ENCODE measurements at places on chromosomes 5 and 9.

DNA sequence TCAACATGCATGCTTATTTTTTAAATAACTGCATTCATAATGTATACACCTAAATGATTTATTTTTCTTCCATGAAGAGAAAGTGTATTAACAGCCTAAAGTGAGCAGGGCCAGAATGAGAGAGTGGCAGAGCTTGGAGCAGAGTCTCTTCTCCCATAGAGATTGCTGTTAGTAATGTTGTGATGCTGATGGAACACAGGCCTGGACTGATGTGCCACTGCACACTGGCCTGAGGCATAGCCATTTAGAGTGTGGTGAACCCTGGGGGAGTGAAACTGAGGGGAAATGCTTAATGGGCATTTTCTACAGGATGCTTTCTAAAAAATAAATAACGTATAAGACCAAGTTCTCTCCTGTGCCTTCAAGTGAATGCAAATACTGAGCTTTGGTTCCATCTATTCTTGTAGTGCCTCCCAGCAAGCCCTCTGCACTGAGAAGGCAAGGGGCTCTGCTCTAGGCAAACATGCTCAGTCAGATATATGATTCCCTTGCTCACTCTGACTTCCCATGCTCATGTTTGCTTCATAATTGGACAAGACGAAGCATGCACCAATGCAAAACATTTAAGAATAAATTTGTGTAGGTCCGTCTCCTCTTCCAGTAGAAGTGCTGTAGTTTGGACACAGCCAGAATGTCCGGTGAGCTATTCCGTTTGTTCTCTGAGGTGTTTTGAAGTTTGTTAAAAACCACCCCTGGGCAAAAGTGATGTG, 185.7 kb downstream of the PBX3 start:
- no peak for DNase-seq

GRCh38 chr5:140294753-140295152, 8.1 kb downstream of the PFDN1 start:
- DNase-seq: no peak

GRCh38 chr5:56167519-56167918, 65.6 kb downstream of the ANKRD55 start:
- DNase-seq: no peak

- no peak for DNase-seq
Observed at GRCh38 chr5:80885396-80886000, 74.7 kb upstream of the RASGRF2 start.

GRCh38 chr9:132947756-132948155, 3.3 kb upstream of the TSC1 start:
- DNase-seq: no peak

DNA sequence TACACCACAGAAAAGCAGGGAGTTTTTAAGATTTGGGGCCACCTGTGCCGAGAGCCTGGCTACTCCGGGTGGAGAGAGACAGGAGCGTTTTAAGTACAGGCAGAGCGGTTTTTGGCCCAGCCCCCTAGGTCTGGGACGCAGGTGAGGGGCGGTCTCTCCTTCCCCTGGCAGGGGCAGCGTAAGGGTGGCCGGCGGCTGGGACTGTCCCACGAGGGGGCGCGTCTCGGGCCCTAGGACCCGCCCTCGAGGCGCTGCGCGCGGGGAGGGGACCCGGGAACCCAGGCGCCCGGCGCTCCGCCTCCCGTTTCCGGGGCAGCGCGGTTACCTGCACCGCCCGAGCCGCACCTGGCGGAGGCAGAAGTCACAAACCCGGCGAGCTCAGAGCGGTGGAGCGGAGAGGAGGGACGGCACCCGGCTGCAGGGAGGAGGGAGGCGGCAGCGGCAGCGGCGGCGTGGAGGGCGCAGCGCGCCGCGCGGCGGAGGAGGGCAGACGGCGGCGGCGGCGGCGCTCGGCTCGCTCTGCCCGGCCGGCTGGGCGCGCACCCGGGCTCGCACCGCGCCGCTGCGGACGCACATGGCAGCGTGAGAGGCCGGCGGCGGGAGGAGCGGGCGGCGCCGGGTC, at the start of gene WWC1:
TSS of gene WWC1 (plus strand) at position 304 of the 622 bp plus-strand sequence. CDS start 508 bp downstream, outside the sequence.
- no peak for DNase-seq

DNA sequence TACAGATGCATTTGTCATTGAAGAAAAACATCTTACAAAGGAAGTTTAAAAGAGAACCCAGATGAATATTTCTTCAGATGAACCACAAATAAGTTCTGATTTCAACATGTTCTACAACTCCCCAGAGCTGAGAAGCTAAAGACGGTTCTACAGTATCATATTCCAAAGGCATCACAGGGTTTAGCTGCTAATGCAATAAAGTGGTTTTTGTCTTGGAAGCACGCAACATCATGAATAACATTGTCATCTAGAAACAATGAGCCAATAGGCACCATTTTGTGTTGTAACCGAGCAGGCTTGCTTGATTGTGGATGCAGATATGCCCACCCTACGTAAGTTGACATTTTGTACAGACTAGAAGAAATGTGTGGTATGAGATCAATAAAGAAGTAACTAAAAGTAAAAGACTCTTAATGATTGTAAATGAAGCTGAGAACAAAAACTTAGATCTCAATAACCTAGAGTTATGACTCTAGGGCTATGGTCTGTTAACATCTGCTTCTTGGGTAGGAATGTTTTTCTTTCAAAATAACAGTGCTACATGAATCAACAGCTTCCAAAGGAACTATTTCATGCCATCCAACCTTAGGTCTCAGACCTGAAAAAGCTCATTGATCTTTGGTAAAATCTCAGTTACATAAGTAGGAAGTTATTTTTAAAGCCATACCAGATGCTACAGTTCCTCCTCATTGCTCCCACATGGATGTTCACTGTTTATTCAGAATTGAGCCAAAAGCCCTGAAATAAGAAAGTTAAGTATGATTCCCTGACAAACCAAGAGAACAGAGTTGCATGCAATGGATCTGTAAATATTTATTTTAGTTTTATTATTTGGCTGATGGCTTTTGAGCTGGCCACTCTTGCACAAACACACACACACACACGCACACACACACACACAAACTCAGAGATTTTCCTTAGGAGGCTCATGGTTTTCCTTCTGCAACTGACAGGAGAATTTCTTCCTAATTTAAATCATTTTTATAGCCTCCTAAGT, 118.7 kb upstream of the SLCO6A1 start:
- no peak for DNase-seq

- DNase-seq: no peak
Observed at GRCh38 chr9:13369431-13369830, 89.9 kb upstream of the MPDZ start.

- no peak for DNase-seq
Observed at GRCh38 chr9:78386348-78386747, 89.4 kb downstream of the PSAT1 start.

GRCh38 chr5:10498350-10498749, 56.7 kb downstream of the ROPN1L start:
- DNase-seq: no peak

DNA sequence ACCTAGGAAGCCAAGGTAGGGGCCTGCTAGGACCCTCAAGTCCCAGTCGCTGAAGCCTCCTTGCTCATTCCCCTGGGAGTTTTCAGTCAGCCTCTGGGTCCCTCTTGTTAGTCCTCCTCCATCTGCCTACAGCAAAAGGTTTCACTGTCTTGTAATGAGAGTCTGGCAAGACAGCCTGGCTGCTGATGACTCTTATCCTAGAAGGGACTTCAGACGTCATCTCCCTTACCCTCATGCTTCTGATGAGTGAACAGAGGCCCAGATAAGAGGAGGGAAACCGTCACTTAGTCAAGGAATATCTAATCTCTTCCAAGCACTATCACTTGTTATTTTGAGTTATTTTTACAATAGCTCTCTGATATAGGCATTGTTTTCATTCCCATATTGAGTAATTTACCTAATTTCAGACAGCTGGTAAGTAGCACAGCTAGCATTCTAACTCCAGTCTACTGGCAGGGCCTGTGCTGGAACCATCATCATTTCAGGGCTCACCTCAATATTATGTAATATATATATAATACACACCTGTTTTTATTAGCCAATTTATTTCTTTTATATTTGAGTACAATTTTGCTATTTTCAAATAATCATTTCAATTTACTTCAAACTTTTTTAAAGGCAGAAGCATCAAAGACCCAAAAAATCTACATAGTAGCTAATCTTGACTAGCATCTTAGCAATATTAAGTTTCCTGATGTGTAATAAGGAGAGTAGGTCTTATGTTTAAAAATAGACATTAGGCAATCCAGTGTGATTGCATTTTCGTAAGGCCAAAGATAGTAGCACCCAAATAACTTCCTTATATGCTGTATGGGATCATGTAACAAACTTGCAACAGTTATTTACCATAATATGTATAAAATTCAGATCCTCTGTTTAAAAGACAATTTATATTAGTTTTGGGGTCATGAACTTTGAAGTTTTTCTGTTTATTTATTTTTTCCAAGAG, 7.9 kb downstream of the CMYA5 start:
- no peak for DNase-seq

- DNase-seq: no peak
Observed at GRCh38 chr9:18596920-18597319, 123.0 kb downstream of the ADAMTSL1 start.

GRCh38 chr9:136713550-136713949, 1.2 kb downstream of the DIPK1B start:
- DNase-seq: no peak

Measured in stimulated activated CD8-positive, alpha-beta memory T cell treated with anti-CD3 and anti-CD28 coated beads, Interleukin-15, amount 100 ng/mL, for 48 hours (primary cell).